ENCODE measurements at places on chromosomes 2 and 18.

DNA sequence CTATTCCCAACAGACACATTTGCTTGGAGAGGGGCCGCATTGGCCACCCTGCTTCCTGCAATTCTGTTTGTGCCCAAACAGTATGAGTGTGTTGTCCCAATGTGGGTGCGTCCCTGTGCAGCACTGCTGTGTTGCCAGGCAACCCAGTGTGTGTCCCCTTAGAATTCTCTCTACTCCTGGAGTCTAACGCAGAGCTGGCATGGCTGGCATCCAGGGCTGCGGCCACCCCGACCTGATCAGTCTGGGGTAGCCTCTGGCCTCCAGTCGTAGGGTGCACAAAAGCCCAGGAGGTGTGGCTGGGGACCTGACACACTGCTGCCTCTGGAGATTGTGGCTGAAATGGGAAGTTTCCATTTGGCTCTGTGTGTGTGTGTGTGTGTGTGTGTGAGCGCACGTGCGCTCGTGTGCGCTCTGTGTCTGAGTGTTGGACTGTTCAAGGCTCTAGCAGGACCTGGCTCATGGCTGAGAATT is 48.0 kb downstream of the TEX44 start:
- no peak for DNase-seq

DNA sequence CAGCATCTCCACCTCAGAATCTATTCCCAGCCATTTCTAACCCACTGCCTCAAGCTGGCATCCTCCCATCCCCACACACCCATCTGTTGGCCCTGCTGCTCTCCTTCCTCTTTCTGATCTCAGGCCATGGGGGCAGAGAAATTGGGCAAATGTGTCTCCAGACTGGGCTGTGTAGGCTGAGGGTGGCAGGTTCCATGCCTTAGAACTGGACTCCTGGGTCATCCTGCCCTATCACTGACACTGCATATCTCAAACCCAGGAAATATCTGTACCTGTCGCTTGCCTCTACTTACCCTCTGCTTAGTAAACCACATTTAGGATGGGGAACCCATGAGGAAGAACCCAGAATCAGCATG is 1.8 kb downstream of the WNT10A start:
- DNase-seq: no peak

DNA sequence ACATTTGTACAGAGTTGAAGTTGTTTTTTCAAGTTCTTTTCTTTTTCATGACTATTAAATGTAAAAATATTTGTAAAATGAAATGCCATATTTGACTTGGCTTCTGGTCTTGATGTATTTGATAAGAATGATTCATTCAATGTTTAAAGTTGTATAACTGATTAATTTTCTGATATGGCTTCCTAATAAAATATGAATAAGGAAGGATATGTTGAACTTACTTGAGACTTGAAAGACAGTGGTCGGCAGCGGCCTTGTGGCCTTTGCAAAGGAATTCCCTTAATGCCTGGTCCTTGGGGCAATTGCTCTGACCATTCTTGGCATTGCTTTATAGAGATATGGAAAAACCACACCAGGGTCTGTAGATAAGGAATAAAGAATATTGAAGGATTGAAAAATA is 25.9 kb upstream of the TMEM87B start:
- no peak for DNase-seq

- DNase-seq: no peak
These were observed 1.2 kb upstream of the CHMP1B start for GRCh38 chr18:11849841-11850634.

DNA sequence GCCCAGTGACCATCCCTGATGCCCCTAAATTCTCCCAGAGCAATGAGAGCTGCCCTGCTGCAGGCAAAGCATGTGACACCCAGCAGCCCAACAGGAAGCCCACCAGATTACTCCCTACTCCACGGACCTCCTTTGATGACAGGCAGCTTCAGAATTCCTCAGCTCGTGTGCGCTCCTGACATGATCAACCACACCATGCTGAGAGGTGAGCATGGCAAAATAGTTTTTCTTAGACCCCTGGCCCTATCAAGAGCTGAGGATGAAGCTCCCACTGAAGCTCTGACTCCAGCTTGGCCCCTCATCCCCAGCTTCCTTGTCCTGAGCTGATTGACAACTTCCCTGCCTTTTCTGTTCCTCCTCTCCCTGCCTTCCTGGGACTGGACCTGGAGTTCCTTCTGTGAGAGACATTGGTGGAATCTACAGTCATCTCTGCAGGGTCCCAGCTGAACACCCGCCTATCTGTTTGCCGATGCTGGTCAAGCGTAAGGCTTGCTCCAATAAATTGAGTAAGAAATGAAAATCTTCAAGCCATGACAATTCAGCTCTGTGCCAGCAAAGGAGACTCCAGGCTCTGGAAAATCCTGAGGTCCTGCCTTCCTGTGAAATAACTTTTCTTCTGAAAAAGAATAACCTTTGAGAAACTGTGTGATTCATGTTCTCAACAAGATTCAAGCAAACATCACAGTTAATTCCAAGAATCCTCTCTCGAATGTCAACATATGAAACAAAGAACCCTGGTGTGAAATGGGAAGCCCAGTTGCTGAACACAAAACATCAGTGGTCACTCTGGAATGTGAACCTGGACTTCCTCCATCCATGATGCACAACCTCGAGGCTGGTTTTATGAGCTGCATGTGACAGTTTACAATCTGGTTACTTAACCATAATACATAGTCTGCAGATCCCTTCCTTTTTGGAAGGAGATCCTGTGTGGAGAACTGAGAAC is 201.1 kb downstream of the SPP2 start:
- DNase-seq: no peak

- DNase-seq: no peak
These were observed 437.9 kb downstream of the TXNL1 start for GRCh38 chr18:56200381-56200911.

- DNase-seq: no peak
These were observed 12.2 kb downstream of the BIN1 start for GRCh38 chr2:127094509-127095366.

DNA sequence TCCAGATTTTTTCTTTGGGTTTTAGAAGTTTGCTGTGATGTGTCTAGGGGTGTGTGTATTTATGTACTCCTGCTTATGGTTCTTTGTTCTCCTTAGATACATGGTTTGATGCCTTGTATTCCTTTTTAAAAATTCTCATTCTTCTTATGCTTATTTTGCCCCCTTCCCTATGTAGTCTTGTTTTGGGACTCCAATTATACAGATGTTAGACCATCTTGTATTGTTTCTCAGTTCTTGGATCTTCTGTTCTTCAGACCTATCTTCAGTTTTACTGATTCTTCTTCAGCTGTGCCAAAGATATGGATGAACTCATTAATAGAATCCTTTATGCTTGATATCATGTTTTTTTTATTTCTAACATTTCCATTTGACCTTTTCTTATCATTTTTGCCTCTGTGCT is 14.2 kb upstream of the MSL3B start:
- no peak for DNase-seq

DNA sequence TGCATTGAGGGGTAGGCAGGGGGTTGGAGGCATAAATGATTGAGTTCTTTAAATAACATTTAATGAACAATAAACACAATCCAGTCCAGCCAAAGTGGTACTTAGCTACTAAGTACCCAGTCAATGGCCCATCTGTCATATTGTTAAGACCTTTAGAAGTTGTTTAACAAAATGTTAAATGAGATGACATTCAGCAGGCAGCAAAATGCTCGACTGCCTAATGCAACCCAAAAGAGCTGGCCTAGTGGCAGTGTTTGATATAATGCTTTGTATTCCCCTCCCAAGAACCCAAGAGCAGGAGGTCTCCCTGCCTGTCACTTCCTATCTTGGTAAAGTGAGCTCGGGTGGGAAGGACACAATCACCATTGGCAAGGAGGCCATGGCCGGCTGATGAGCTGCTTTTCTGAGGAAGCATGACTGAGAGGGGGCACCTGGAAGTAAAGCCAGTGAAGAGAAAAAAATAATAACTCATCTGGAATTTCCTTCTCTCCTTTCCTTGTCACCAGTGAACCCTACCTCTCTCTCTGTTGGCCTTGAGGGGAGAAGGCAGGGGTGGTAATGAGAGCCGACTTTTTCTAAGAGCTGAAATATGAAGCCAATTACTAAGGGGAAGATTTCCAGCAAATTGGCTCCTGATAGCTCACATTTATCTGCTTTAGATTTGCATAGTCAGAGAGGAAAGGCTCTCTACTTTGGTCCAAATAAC is 140.6 kb downstream of the C1D start:
- DNase-seq: no peak

DNA sequence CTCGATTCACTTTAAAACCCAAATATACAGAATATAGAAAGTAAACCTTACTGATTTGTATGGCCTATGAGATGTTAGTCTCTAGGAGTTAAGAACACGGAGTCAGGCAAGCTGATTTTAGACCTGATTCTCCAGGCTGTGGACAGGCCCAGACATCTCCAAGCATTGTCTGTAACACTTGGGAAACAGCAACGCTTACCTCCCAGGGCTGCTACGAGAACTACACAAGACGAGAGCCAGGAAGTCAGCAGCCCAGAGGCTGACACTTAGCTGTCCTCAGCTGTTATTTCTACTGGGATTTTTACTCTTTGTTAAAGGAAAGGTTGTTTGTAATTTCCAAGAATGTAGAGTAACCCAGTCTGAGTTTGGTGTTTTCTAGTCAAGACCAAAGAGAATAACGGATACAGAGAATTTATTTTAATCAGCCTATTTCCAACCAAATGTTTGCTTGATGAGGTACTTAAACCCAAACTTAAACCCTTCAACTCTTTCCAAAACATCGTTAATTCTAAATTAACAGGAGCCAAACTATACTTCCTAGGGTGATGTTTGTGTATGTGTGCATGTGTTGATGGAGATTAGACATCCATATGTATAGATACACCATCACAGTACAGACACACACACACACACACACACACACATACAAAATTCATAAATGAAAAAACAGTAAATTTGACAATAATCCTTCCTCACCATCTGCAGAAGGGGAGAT is 123.4 kb downstream of the LAMA1 start:
- DNase-seq: no peak

- no peak for DNase-seq
These were observed 45.7 kb upstream of the RALBP1 start for GRCh38 chr18:9429662-9429993.

- no peak for DNase-seq
These were observed 113.1 kb upstream of the SLC38A11 start for GRCh38 chr2:165068487-165068757.

GRCh38 chr2:151786483-151786882 is 41.7 kb downstream of the ARL5A start:
- no peak for DNase-seq
